ENCODE measurements at places on chromosomes 16 and 17.

DNA sequence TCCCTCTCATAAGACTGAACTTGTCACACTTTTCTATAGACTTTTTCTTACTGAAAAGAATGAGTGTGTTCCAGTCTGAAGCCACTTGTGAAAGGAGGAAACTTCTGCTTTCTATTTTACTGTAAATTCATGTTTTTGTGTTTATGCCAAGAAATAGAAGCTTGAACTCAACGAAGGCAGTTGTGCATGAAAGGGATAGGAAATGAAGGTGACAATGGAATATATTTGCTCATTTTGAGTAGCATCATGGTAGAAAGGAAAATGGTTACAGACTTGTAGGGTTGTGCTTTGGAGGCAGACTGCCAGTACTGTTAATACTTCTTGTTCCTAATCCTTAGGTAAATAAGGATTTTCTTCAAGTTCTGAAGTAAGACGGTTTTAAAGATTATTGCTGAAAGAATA lies 8.1 kb downstream of the CLTC start:
- DNase-seq = no peak

DNA sequence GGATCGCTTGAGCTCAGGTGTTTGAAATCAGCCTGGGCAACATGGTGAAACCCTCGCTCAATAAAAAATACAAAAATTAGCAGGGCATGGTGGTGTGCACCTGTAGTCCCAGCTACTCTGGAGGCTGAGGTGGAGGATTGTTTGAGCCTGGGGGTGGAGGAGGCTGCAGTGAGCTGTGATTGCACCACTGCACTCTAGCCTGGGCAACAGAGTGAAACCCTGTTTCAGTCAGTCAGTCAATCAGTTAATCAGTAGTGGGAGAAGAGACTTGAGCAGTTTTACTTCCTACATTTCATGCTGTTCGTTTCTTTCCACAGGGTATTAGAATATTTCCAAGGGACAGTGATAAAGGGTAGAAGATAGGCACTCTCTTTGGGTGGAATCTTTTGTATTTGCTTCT lies 8.8 kb downstream of the MAP3K3 start:
- DNase-seq = no peak

DNA sequence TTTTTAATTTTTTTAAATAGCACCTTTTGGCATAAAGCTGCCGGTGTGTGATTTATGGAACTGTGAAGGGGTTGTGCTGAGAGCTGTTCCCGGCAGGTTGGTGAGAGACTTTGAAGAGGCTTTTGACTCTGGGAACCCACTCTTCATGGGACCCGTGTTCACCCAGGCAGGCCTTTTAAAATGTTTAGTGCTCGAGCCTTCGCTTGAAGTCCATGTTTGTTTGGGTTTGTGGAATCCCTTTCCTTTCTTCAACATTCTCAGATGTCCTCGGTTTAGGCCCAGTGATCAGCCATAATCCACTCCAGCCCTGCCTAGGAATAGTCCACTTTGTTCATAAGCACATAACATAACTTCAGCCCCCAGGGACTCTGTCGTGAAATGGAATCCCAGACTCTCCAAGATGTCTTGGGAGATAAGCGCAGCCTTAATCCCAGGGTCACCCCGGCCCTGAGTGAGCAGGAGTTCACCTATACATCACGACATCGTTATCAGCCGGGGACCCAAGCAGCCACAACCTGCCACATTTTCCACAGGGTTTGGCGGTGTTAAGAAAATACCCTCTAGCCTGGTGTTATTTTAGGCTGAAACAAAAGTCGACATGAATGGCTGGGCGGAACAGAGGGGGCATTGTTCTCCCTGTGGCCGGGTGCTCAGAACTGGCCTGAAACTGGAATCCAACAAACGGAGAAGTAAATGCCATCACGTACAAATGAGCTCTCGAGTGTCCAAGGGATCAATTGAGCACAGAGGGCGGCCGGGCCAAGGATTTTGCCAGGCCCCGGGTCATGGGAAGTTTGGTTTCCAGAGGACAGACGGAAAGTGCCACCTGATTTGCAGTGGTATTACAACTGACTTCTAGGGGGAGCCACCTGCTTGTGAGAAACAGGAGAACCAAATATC lies 145.7 kb upstream of the IRX3 start:
- no peak for DNase-seq

- DNase-seq = no peak
Observed at GRCh38 chr16:14042706-14043105, 28.4 kb upstream of the MRTFB start.

- DNase-seq = no peak
Observed at GRCh38 chr16:67022531-67023214, 6.3 kb upstream of the CBFB start.

GRCh38 chr17:33328129-33328528 lies 35.0 kb upstream of the ASIC2 start:
- no peak for DNase-seq

DNA sequence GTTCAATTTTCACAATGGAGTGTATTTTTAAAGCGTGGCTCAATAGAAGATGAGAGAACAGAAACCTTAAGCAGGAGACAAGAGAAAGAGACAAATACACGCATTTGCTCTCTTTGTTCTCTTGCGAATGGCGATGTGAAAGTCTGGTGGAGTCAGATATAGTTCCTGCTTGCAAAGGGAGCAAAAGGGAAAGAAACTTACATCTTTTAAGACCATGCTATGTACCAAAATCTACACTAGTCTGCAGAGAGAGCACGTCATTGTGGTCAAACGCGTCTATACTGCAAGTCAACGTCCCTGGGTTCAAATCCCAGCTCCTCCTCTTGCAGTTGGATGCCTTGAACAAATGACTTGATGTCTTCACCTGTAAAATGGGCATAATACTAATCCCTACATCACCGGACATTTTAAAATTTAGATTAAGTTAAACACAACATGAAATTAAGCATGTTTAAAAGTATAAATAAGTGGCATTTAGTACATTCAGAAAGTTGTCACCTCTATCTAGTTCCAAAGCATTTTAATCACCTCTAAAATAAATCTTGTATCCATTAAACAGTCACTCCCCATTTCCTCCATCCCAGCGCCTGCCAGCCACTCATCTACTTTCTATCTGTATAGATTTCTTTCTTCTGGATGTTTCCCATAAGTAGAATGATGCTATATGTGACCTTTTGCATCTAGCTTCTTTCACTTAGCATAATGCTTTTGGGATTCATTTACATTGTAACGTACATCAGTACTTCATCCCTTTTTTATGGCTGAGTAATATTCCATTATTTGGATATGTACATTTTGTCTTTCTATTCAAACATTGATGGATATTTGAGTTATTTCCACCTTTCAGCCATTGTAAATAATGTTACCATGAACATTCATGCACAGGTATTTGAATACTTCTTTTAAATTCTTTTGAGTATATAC lies 406.9 kb downstream of the TMEM114 start:
- DNase-seq = no peak

- no peak for DNase-seq
Observed at GRCh38 chr17:15441315-15441714, 26.1 kb downstream of the CDRT4 start.

GRCh38 chr17:20241855-20242254 lies 225.5 kb downstream of the LGALS9B start:
- DNase-seq = no peak

DNA sequence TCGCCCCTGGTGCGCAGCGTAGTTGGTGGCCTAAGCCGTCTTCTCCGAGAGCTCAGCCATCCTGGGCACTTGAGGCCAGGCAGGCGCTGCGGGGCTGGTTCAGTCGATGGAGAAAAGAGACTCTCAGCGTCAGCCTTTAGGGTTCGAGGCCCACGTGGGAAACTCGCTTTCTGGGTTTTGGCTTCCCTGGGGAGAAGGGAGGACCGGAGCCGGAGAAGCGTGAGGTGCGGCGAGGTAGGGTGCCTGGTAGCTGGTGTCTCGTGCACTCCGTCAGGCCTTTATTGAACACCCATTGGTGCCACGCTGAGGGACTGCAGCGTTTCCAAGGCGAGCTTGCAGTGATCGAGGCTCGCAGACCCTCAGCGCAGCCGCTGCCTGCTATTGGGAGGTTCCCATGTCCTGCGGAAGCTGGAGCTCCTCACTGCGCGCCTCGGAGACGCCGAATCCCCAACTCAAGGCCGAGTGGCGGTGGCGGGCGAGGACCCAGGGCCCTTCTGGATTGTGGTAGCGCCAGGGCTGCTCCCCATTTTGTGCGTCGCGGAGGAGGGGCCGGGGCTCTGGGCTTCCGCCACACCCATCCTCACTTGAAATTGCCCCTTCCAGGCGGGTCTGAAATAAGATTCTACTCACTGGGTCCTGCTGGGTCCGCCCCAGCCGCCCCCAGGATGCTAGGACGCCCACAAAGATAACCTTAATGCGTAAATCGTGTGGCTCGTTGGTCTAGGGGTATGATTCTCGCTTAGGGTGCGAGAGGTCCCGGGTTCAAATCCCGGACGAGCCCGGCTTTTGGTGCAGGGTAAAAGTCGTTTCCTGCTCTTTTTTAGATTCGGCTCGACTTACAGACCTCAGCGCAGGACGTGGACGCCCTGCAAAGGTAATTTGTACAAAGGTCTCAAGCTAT lies 1.2 kb downstream of the OR1F1 start:
- no peak for DNase-seq

DNA sequence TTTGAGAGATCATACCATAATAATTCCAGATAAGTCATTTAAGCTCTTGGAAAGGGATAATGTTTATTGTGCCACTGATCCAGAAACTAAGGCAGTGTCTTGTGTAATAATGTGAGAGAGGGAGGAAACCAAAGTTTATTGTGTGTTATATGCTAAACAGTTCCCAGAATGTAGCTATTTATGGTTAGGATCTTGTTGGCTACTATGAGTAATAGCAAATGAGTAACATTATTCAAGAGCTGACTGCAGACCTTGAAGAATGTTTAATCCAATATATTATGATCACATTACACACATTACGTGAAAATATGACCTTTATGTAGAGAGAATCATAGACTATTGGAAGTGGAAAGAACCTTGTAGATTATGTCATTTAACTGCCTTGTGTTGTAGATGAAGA lies 139.5 kb downstream of the BCAS3 start:
- DNase-seq = no peak

GRCh38 chr17:49519781-49520180 lies 24.7 kb downstream of the NGFR start:
- DNase-seq = no peak

DNA sequence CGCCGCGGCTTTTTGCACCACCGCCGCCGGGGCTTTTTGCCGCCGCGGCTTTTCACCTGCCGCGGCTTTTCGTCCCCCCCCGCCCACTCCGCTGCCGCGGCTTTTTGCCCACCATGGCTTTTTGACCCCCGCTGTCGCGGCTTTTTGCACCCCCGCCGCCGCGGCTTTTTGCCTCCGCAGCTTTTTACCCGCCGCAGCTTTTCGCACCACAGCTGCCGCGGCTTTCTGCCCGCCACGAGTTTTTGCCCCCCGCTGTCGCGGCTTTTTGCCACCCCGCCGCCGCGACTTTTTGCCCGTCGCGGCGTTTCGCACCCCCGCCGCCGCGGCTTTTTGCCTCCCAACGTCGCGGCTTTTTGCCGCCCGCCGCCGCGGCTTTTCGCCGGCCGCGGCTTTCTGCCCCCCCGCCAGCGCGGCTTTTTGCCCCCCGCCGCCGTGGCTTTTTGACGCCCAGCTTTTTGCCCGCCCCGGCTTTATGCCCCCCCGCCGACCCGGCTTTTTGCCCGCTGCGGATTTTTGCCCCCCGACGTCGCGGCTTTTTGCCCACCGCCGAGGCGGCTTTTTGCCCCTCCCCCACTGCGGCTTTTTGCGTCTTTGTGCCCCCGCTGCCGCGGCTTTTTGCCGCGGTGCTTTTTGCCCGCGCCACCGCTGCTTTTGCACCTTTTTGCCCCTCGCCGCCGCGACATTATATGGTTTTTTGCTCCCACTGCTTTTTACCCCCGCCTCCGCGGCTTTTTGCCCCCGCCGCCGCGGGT lies 1343.6 kb downstream of the TP53TG3F start:
- DNase-seq = no peak

DNA sequence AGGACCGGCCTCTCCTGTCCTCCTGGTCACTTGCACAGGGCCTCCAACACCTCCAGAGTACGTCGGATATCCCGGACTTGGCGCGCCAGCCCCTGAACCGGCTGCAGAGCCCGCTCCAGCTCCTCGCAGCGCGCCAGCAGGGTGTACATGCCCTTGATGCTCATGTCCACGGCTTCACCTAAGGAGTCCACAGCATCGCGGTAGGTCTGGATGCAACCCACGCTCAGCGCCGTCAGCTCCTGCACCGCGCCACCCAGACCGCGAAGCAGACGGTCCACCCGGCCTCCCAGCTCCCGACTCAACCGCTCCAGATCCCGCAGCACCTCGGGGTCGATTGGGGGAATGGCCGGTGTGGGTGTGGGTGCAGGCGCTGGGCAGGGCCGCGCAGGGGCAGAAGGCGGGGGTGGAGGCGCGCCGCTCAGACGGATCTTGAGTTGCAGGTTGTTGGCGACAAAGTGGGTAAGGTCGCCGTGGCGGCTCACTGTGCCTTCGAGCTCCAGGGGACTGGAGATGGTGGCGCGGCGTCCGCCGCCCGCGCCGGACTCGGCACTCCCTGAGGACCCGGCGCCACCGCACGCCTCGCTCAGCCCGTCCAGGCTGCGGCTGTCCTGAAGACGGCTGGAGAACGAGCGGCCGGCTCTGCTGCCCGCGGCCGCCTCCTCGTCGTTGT lies 804 bp downstream of the BORCS6 start:
- no peak for DNase-seq

- DNase-seq = no peak
Observed at GRCh38 chr17:65931246-65932149, 260.4 kb downstream of the CEP112 start.

DNA sequence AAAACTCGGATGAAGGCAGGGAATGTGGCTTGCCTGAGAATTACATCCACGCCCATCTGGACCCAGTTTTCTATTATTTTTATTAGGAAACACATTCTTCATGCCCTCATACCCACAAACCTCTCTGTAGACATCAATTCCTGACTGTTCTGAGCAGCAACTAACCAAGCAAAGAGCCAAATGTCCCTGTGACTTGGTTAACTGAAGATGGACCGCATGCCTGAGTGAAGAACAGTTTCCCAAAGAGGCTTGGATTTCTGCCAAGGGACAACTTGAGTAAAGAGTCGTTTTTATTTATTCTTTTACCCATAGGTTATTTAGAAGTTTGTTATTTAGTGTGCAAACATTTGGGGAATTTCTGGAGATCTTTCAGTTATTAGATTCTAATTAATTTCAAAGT lies 259.8 kb downstream of the GRIN2A start:
- DNase-seq = no peak

- no peak for DNase-seq
Observed at GRCh38 chr17:17321356-17322025, 18.3 kb downstream of the NT5M start.

DNA sequence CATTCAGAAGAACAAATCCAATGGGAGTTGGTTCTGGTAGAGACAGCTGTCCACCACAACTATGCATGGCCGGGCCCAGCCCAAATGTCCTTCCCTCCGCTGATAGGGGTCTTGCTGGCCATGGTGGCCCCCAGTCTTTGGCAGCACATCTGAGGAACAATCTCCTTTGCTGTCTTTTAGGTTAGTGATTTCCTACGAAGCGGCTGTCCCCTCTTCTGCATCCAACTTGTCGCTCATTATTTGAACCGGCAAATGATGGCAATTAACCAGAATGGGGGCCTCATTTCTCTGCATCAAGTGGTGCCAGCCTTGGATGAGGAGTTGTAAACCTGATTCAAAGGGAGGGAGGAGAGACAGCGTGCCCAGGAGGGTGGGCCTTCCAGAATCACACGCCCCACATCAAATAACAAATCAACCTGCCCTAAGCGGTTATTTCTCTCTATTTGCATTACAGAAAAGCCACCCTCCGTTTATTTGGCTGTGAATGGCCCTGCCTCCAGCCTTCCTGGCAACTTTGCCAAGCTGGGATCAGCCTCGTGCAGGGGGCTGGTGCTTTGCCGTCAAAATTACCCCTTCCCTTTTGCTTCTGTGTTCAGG lies 156.5 kb downstream of the RGS9 start:
- DNase-seq = no peak

- DNase-seq = no peak
Observed at GRCh38 chr16:50121278-50121677, 31.8 kb upstream of the TENT4B start.
